ENCODE measurements at places on chromosomes 2 and 18. TPM values are rescaled to one million over a fixed set of nuclear protein-coding genes. Genes with fewer than 3 reads are reported as not detected.

CFAP53 gene
- 0.09 TPM for total RNA-seq

PLGLB2 gene
- 450 TPM for total RNA-seq

RMDN2 gene
- 30.6 TPM for total RNA-seq

LRRC30 gene
- total RNA-seq = not detected

SESTD1 gene
- total RNA-seq = 10.1 TPM

MPP4 gene
- not detected for total RNA-seq

ACVR1C gene
- 2.5 TPM for total RNA-seq

VIT gene
- 0.17 TPM for total RNA-seq

CAPN14 gene
- total RNA-seq = 0.08 TPM

LRRTM1 gene
- total RNA-seq = not detected

DCDC2C gene
- not detected for total RNA-seq

DNA sequence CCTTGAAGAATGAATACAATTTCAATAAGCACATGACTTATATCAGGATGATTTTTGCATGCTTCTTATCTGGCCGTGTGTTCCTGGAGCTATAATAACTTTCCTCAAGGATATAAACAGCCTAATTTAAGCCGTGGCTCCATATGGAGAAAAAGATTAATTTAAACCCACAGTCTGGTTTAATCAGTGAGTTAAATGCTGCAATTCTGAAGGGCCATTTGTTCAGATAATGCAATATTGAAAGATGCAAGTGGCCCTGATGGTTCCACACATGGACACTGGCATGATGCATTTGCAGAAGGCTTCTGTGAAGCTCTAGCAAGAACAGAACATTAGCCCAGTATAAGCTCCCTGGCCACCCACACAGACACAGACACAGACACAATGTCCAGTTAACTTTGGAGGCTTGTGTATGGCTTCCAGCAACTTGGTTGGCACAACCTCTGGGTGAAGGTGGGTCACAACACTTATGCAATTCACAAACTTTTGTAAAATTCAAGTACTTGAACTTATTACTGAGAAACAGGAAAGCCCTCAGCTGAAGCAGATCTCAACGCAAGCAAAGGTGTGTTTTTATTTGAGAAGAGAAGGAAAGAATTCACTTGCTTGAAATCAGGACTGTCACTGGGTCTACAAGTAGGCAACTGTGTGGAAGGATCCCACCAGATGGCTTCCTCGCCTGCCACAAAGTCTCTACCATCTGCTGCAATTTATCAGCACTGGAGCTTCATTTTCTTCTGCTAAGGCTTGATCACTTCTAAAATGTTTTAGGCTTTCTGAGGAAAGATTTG, 63.3 kb downstream of the MDH1 start:
- no peak for DNase-seq

- no peak for DNase-seq
These were observed 408.5 kb downstream of the ZEB2 start for GRCh38 chr2:144111437-144111836.

- peak; percentile 64 for DNase-seq
These were observed 626 bp upstream of the SLC1A4 start for GRCh38 chr2:64988420-64989125.

- DNase-seq = no peak
These were observed 267.4 kb upstream of the NT5C1B start for GRCh38 chr2:18856765-18857164.

GRCh38 chr2:217364224-217364623, 504.4 kb upstream of the TNP1 start:
- DNase-seq = no peak

DNA sequence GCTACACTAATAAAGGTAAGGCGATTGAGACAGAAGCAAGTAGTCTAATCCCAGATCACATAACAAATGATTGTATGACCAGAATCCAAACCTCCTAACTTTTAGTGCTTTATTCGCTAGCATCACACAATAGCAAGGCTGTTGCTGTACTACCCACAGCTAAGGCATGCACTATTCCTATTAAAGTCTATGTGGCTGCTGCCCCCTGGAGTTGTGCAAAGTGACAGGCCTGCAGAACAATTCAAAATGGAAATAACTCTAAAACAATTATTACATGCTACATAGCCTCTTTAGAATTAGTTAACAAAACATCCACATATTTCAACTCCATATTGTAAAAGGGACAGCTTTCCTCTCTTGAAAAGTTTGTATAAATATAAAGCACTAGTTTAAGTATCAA, 6.0 kb downstream of the ERBB4 start:
- no peak for DNase-seq

DNA sequence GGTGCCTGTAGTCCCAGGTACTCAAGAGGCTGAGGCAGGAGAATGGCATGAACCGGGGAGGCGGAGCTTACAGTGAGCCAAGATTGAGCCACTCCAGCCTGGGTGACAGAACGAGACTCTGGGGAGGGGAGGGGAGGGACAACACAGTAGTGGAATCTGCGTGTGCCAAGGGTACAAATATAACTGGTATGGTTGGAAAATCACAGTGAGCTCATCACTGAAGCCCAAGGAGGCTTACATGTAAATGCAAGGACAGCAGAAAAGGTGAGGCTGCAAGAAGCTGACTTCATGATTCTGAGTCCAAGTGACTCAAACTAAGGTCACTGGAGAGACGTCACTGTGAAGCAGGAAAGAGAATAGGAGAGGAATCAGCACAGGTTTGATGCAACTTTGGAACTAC, 9.2 kb downstream of the SEPTIN10 start:
- DNase-seq = no peak

- no peak for DNase-seq
These were observed 67.7 kb upstream of the COL5A2 start for GRCh38 chr2:189247276-189247675.

GRCh38 chr18:616380-616995, 19.7 kb downstream of the CLUL1 start:
- DNase-seq = no peak

DNA sequence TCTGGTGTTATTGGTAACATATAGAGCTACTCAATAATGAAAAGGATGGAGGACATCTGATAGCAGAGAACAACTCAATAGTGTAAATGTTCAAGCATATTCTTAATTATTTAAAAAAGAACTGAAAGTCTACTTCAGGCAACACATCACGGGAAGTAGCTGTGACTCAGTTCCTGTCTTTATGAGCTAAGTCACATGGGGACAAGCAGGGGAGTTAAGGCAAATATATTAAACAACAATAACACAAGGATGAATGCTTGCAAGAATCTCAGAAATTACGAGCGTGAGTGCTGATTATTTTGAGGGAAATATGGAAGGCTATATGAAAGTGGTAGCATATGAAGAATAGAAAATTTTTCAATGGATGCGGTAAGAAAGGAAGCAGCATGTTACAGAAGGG, 4.0 kb upstream of the HNMT start:
- no peak for DNase-seq

DNA sequence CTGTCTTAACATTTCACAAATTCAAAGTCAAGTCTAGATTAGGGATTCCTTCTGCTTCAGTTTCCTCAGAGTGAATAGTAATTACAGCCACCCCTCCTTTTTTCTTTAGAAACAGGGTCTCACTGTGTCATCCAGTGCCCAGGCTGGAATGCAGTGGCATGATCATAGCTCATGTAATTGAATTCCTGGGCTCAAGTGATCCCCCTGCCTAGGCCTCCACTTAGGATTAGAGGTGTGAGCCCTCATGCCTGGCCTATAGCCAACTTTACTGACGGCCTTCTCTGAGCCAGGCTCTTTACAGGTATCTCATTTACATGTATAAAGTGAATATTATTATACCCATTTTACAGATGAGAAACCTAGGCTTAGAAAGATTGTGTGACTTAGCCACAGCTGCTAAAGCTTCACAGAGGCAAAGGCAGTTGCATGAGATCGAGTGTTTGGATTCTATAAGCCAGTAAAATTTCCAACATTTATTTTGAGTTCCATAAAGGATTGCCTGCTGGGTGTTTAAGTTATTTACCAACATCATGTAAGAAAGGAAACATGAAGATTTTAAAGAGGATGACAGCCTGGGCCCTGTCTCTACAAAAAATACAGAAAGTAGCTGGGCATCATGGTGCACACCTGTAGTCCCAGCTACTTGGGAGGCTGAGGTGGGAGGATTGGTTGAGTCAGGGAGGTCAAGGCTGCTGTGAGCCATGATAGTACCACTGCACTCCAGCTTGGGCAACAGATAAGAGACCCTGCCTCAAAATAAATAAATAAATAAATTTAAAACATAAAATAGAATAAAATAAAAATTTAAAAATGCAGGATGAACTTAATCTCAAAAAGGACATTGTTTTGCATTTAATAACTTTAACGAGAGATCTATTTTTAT, 1.8 kb downstream of the ENOSF1 start:
- no peak for DNase-seq

DNA sequence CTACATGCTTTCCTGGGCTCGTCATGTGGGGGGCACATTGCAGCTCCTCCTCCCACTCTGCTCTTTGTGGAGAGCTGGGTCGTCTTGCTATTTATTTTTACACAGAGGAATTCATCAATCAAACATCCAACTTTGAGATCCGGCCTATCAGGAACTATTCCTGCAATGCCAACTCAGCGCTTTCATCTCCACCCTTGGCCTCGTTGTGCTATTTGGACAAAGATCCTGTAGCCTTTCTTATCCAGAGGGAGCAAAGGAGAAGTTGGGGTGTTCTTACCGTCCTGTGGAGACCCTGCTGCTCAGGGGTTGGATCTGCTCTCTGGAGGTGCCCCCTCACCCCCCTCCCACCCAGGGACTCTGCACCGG, 92.1 kb downstream of the ASB1 start:
- DNase-seq = no peak

DNA sequence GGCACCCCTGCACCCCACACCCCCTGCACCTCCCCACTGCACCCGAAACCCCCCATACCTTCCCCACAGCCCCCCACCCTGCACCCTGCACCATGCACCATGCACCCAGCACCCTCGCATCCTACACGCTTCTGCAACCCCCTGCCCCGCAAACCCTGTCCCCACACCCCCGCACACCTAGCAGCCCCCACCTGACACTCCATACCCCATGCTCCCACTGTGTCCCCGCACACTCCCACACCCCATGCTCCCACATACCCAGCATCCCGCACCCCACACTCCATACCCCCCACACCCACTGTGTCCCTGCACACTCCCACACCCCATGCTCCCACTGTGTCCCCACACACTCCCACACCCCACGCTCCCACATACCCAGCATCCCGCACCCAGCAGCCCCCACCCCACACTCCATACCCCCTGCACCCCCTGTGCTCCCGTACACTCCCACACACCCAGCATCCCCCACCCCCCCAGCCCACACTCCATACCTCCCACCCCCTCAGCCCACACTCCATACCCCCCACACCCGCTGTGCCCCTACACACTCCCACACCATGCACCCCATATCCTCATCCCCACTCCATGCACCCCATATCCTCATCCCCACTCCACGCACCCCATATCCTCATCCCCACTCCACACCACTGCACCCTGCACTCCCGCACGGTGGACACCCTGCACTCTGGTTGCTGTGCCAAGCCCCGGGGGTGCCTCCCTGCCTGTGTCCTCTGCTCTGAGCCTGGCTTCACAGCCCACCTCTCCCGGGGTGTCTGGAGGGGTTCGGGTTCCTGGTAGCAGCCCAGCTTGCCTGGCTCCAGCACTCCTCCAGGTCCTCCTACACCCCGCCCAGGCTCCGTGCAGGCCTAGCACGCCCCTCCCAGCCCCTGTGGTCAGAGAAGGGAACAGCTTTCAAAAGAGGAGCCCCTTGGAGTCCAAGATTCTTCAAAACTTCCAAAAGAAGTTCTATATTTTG, 93.9 kb upstream of the CTDP1 start:
- DNase-seq = no peak

GRCh38 chr2:23757686-23758433, 169.1 kb downstream of the ATAD2B start:
- no peak for DNase-seq

- no peak for DNase-seq
These were observed 102.2 kb downstream of the ACTR3 start for GRCh38 chr2:113992090-113992489.

GRCh38 chr2:43576981-43577892, 18.6 kb downstream of the THADA start:
- DNase-seq = no peak

GRCh38 chr18:45749918-45750689, 26.1 kb downstream of the SLC14A1 start:
- DNase-seq = no peak

DNA sequence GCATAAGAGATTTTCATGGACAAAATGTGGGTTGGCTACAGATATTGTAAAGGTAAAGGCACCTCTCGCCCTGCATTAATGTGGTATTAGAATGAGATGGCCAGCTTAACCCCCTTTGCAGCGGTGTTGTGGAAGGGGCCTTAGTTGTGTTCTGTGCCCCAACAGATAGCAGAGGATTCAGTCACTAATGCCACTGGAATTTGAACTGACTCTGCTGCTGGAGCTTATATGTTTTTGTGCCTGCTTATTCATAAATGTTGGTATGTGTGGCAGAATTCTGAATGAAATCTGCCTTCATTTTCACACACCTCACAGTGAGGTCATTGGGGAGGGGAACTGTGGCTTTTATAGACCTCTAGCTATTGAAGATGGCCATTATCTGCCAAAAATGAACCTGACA, 90.7 kb upstream of the ITGA6 start:
- no peak for DNase-seq

DNA sequence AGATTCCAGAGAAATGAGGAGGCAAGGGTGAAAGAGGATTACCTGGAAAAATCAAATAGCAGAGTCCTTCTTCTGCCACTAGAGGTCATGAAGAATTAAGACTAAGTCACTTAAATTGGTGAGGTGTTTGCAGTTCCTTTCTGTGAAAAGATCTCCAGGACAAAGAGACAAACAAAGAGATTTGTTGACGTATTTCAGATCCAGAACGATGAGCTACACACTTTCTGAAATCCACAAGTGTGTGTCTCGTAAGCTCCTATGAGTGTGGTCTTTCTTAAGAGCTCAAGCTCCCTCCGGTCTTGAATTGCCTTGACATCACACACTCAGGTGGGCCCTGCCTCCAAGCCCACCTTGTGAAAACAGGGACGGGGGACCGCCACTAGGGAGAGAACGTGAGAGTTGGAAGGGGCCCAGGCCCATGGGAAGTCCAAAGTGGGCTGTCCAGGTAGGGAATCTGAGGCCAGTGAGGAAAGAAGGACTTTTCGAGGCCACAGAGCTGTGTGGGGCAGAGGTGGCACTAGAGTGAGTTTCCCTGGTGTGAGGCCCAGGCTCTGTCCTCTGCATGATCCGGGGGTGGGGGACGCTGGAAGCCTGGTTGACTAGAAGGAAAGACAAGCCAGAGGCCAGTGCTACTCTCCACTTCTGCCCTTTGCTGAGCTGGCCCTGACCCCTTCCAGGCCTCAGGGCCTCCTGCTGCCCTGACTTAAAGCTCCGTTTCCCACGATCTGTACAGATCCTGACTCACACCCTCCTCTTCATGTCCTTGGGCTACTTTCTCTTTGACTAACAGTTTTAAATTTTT, 168.1 kb upstream of the NCK2 start:
- no peak for DNase-seq

GRCh38 chr18:23542461-23542860, 39.1 kb downstream of the RMC1 start:
- no peak for DNase-seq

All from liver (tissue), 10 donors.